ENCODE measurements at places on chromosomes 11 and 22.

GRCh38 chr22:28648792-28649191 is 30.8 kb downstream of the TTC28 start:
- DNase-seq = no peak

GRCh38 chr22:46471901-46472721 is 65.3 kb downstream of the CELSR1 start:
- DNase-seq = no peak

- no peak for DNase-seq
These were observed 23.2 kb downstream of the ADORA2A start for GRCh38 chr22:24450610-24451009.

DNA sequence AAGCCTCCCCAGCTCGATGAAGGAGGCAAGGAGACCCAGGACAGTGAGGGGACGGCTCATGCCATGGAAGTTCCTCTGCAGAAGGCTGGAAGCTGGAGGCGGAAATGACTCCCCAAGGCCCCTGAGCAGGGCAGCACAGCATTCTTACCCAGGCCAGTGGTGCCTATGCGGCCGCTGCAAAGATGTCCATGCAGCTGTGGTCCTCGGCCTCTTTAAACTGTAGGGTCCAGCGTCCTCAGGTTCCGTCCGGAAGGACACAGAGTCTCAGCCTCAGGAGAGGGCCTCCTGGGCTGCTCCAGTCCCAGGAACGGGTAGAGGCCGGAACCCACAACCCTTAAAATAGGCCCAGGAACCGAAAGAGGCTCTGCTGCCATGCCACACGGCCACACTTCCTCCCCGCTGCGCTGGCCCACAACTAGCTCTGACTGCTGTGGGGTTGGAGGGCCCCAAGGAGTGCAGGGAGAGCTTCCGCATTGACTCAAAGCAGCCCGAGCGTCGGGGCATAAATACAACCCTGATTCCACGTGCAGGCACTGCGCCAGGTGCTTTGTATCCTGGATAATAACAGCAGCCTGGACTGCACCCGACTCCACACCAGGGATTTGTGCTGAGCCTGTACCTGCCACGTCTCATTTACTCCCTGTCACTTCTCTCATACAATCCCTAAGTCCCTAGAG is 5.5 kb downstream of the KIAA0930 start:
- DNase-seq = no peak

- no peak for DNase-seq
These were observed 80.0 kb upstream of the PPARA start for GRCh38 chr22:46070215-46070802.

DNA sequence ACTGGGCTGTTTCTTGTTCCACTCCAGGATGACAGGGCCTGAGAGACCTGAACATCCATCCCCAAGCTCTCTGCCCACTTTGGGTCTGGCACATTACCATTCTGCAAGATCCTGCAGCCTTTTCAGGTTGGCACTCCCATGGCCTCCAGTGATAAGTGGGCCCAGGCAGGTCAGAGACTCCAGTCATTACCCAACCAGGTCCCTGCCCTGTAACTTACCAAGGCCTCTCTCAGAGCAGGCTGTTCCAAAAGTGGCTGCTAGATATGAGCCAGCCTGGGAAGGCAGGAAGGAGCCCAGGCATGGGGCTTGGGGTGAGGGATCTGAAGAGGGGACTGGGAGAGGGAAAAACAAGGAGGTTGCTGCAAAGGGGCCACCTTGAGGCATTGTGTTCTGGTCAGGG is 35.9 kb downstream of the KCNQ1OT1 start:
- no peak for DNase-seq

Data from left kidney (tissue), 8 donors.